ENCODE measurements at places on chromosomes 5 and 9. TPM values are rescaled to one million over a fixed set of nuclear protein-coding genes. Genes with fewer than 3 reads are reported as not detected.

Gene CENPK
- total RNA-seq = 0.28 TPM

Gene CBY3
- total RNA-seq = not detected

Gene LCP2
- 10.2 TPM for total RNA-seq

Gene ST6GALNAC4
- 26.3 TPM for total RNA-seq

Gene PKN3
- 8.7 TPM for total RNA-seq

Gene PCDHA9
- total RNA-seq = not detected

Gene TERT
- total RNA-seq = not detected

Gene SLCO6A1
- not detected for total RNA-seq

Gene ARID3C
- not detected for total RNA-seq

Gene CACNA1B
- 0.09 TPM for total RNA-seq

Gene SELENOP
- total RNA-seq = 230 TPM

Gene PPP1R26
- 18.7 TPM for total RNA-seq

Gene SHOC1
- not detected for total RNA-seq

Gene HNRNPH1
- total RNA-seq = 210 TPM

DNA sequence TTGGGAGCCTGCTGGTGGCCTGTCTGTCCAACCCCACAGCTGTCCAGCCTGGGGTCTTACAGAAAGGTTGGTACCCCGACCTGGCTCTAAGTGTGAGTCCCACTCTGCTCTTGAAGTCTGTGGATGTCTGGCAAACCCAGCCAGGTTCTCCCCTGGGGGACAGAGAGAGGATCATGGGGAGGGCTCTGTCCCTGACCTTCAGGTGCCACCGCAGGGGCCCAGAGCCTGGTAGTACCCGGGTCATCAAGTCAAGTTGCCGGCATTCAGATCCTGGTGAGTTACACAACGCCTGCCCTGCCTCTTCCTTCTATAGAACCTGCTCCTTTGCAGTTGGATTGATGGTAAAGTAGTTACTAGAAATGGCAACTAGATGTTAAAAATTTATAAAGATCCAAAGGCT is 66.7 kb downstream of the ADAMTS2 start:
- peak; percentile 20 for DNase-seq

DNA sequence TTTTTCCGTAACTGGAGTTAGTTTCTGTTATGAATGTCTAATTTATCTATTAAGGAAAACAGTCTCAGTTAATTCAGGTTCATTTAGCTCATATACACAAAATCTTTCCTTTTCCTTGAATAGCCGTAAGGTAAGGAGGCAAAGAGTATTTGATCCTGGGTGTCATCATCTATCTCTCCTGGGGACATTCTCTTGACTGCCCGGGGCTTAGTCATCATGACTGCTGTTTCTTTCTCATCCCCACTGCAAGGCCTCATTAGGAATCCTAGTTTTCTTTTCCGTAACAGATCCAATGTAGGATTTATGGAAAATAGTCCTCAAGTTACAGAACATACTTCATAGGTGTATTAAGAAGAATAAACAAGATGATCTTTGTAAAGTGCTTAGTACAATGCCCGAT is 134.9 kb upstream of the CHD1 start:
- DNase-seq = no peak

DNA sequence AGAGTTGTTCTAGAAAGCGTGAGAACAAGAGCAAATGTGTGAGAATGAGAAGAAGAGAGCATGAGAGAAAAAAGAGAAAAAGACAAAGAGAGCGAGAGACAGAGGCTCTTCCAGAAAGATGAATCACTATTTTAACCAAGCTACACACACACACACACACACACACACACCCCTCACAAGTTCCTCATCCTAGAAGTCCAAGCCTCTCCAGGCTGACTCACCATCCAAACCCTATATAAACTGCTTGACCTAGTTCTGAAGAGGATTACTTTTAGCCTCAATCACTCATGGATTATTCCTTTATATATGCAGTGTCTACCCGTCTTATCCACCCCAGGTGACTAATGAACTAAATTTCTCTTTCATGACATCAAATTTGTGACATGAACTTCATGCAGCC is 37.6 kb downstream of the C9orf57 start:
- no peak for DNase-seq

DNA sequence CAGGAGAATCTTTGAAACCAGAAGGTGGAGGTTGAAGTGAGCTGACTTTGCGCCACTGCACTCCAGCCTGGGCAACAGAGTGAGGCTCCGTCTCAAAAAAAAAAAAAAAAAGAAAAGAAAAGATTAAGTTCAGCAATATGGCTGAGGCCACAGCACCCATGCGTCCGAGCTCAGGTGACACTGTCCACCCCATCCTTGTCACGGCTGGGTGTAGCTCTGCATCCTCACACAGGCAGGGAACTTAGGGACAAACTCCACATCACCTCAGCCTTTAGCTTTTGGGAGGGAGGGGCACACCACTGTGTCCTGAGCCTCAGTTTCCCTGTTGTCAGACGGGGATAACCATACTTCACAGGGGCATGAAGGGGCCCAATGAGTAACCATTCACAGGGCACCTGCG is 15.5 kb downstream of the FGD3 start:
- DNase-seq = no peak

DNA sequence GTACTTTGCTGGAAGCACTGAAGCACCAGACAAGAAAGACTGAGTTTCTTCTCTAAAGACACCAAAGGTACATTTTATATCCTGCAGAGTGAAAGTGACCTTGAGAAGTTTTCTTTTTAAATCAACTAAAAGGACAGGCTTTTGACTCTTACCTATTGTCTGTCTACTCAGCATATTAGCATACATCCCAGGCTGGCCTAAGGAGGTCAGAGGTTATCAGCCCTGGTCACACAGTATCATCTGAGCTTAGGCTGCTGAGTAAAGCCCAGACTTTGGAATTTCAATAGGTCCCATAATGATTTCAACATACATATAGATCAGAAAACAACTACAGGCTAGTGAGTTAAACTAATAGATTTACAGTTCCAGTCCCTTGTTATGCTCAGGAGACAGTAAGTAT is 10.1 kb upstream of the CDH9 start:
- no peak for DNase-seq

DNA sequence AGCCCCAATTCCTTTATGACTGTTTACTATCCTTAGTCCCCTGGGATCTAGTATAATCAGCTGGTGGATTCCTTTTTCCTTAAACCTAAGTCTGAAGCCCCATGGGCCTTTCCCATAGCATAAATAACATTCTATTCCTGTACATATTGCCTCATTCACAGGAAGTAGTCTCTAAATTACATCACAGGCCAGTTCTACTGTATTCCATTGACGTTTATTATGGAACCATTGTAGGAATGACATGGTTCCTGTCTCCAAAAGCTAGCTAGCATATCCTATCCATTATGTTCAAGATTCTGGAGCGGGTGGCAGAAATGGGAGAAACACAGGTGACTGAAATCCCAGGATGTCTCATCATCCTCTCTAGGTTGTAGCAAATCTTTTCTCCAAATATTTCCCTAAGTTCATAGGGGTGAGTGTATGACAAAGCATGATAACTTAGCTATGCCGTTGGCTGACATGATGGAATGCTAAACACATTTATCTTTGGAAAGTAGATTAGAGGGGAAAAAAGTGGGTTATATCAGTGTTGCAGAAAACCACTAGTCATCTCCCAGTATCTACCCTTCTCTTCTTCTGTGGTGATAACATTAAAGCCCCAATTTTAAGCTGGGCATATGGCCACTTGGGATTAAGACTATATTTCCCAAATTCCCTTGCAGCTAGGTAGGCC is 140.1 kb downstream of the FGF1 start:
- DNase-seq = no peak

DNA sequence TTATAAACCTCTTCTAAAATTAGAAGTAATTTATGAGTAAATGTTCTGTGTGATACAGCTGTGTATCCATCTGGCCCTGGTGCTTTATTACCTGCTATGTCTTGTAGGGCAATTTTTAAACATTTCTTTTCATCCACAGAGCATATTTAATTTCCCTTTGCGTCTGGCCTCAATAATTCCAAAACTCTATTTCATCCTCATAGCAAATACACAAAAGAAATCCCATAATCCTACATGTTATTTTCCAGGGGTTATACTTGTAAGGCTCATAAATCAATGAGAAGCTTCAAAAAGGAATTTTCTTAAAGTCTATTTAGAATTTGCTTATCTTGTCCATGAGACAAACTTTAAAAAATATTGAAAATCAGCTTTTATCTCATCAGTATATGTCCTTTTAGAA is 167.0 kb downstream of the TTC39B start:
- DNase-seq = no peak

DNA sequence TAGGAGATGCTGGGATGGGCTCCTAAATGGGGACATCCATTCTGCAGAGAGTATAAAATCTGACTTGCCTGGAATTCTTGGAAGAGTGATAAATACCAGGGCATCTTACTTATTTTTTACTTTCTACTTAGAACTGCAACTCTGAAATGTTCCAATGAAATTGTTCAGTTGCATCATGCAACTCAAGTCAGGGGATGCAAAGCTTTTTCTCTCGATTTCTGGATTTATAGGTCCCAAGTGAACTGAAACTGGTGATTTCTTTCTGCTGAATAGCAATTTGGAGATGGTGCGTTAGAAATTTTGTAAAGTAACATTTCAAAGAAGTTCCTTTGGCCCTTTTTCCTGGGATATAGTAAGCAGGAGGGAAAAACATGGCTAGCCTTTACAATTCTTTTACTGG is 238.4 kb upstream of the CD180 start:
- DNase-seq = no peak

DNA sequence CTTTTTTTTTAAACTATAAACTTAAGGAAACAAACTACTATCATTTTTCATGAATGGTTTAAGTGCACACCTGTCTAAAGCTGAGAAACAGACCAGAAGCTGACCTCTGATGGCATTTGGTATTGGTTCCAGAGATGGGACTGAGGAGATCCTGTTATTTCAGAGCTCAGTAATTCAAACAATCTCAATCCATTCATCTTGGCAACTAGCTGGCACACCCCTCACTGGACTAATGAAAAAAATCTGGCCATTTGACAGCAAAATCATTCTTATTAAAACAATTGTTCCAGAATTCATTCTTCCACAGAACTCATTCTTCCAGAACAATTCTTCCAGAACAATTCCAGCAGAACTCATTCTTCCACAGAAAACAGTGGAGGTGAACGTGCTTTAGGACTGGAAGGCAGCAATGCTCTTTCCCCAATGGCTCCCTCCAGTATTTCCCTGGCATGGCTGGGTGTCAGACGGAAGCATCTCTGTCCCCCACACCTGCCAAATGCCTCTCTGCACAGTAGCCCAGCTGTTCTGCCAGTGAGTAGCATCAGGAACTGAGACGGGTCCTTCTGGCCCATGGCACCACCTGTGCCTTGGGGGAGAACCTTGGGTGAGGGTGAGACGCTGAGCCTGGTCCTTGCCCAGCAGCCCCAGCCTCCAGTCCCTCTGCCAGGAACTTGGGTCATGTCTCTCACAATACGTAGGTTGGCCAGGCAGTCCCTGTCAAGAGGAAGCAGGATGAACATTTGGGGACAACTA is 87.5 kb upstream of the EQTN start:
- DNase-seq = no peak

DNA sequence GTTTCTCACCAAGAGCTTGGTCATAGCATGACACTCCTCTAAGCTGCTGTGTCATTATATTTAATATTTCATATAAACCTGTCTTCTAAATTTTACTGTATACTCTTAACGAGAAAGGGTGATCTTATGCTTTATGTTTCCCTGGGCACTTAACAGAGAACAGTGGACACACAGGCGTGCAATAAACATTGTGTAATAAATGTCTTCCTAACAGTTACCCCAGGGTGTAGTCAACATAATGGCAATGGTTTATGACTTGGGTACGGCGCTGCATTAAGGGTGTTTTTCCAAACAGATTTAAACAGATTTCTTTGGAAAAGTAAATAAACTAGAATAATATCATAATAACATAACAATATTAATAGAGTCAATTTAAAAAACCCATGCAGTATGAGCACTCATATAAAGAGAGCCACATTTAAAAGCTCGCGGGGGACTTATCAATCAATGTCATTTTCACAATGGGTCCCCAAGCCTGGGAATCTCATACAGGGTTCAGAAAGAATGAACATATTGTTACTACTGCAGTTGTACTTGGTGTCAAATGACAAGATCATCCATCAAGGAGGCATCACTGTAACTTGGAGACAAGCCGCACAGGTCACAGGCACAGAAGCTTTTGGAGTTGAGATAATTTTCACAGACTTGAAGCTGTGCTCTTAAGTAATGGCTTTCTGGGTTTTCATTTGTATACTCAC is 376.4 kb downstream of the CTNND2 start:
- DNase-seq = no peak

GRCh38 chr5:74851684-74852353 is 14.4 kb downstream of the FAM169A start:
- no peak for DNase-seq

DNA sequence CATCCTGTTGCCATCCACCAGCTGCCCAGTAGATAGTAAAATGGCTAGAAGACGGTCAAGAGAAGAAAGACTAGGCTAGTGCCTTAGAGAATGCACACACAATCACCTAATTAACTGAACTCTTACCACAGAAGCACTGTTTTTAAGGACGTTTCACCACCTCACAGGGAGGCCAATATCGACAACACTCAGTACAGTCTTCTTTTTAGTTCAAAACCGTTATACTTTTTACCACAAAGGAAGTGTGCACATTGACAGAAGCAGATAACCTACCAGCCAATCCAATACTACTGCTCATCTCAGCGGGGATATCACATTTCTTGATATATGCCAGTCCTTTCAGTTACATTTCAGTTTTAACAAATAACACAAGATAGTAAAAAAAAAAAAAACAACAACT is 122.3 kb downstream of the GNAQ start:
- no peak for DNase-seq

GRCh38 chr9:3980212-3980611 is 319.7 kb downstream of the GLIS3 start:
- no peak for DNase-seq

DNA sequence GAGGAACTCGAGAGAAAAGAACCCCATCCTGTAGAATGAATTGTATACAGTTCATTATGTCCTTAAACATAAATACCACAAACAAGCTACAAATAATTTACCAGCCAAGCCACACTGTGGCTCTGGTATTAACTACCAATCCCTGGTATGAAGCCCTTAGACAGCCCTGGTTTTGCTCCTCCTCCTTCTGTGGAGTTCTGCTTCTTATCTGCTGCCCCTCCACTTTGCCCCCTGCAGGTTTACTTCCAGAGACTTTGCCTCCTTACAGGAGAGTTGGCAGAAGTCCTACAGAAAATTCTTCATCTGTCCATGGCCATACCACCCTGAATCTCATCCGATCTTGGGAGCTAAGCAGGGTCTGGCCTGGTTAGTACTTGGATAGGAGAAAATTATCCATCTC is 219.8 kb downstream of the ACTL7B start:
- no peak for DNase-seq

DNA sequence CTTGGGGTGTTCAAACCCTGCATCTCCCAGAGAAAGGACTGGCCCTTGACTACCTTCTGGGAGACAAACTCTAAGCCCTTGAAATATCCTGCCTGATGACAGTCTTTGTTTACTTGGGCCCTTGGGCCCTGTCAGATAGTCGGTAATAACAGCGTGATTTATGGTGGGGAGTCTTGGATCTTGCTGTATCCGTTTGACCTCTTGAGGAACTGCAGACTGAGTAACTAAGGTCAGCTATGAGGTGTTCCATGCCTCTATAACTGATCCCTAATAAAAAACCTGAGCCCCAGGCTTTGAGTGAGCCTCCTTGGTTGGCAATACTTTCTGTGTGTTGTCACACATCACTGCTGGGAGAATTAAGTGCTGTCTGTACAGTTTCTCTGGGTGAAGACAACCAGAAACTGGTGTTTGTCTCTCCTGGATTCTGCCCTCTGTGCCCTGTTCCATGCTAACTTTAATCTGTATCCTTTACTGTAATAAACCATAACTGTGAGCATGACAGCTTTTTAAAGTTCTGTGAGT is 56.2 kb upstream of the ANKRD33B start:
- no peak for DNase-seq

All from right cardiac atrium (tissue), 5 donors.